ENCODE measurements at places on chromosomes 5 and 9. TPM values are rescaled to one million over a fixed set of nuclear protein-coding genes. Genes with fewer than 3 reads are reported as not detected.

- H3K27ac ChIP-seq, result no peak overlapping the region
- no peak overlapping the region for H3K4me3 ChIP-seq
- H3K36me3 ChIP-seq, result no peaks in the 10 kb centered on the region
- no peaks in the 10 kb centered on the region for H3K27me3 ChIP-seq
- H3K4me1 ChIP-seq, result no peaks in the 10 kb centered on the region
Observed at GRCh38 chr5:170011751-170012150, 31.5 kb upstream of the INSYN2B start.

DNA sequence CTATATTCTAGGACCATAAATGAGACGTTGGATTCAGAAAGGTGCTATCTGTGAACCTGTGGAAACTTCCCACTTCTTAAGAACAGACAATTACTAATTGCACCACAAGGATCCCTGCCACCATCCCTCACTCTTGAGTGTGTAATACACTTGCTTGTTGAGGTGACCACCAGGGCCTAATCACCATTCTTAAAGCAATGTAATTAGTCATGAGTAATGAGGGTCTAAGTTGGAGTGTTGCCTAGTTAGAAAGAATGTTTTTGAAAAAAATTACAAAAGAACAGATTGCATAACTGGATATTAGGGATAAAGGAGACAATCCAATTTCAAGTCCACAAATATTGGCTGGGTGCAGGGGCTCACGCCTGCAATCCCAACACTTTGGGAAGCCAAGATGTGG is 56.9 kb upstream of the TRIO start:
- DNase-seq, result no peak
- H3K27me3 ChIP-seq, result no peaks in the 10 kb centered on the region
- no peak overlapping the region for H3K4me3 ChIP-seq
- no peaks in the 10 kb centered on the region for H3K4me1 ChIP-seq

DNA sequence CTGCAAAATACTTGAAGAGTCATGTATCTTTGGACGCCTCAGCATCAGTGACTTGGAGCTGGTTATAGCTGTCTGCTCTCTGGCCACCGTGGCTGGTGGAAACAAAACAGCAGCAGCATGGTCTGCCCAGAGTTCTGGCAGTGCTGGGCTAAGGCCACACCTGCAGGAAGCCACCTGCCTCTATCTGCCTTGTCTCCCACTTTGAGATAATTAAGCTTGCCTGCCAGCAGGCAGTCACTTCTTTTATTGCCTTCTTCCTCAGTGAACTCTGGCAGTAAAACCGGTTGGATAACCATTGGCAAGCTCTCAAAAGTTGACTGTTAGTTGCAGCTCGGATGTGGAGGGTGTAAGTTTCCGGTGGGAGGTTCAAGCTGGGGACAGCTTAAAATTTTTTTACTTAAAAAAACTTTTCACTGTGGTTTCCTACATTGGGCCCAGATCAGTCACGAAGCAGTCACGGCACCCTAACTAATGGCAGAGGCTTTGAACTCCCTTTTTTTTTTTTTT is 4.9 kb downstream of the SMIM3 start:
- no peaks in the 10 kb centered on the region for H3K27me3 ChIP-seq
- DNase-seq, result peak; percentile 24
- no peak overlapping the region for H3K4me3 ChIP-seq
- H3K27ac ChIP-seq, result peak overlapping the region; percentile 16
- no peaks in the 10 kb centered on the region for H3K4me1 ChIP-seq
- H3K36me3 ChIP-seq, result no peaks in the 10 kb centered on the region

DNA sequence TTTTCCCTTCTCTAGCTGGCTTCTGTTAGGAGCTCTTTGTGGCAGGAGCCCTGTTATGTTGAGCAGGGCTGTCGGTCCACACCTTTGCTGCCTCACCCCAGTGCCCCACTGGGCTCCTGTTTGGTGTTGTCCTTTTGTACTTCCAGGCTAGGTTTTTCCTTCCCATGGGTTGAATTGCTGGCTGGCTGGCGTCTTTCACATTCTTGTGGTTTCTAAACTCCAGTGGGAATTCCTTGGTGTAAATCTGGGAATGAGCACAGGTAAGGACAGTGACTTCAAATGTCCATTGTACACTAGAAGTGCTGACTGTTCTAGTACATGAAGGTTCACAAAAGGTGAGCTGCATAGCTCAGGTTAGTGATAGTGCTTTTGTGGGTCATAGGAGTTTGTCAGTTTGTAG is 30.4 kb downstream of the RASGRF2 start:
- no peak overlapping the region for H3K27ac ChIP-seq
- H3K4me1 ChIP-seq, result no peaks in the 10 kb centered on the region
- no peaks in the 10 kb centered on the region for H3K27me3 ChIP-seq
- H3K4me3 ChIP-seq, result no peak overlapping the region
- no peak for DNase-seq

DNA sequence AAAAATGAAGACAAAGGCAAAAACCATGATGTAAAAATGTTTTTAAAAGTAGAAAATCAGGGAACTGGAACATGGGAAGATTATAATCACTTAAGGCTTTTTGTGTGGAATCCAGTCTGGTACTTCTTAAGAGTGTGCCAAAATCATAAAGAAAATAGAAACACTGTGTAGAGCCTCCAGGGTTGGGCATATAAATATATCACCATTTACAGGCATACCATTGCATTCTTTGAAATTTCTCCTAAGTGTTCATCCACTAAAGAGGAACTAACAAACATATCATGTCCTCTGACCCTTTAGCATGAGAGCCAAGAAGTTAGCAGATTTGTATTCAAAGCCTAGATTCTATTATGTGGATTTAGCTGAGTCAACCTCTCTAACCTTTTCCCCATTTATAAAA is 93.3 kb downstream of the SLF1 start:
- H3K27me3 ChIP-seq, result no peaks in the 10 kb centered on the region
- H3K4me1 ChIP-seq, result no peaks in the 10 kb centered on the region
- H3K27ac ChIP-seq, result no peak overlapping the region
- no peaks in the 10 kb centered on the region for H3K36me3 ChIP-seq
- no peak for DNase-seq
- no peak overlapping the region for H3K4me3 ChIP-seq

DNA sequence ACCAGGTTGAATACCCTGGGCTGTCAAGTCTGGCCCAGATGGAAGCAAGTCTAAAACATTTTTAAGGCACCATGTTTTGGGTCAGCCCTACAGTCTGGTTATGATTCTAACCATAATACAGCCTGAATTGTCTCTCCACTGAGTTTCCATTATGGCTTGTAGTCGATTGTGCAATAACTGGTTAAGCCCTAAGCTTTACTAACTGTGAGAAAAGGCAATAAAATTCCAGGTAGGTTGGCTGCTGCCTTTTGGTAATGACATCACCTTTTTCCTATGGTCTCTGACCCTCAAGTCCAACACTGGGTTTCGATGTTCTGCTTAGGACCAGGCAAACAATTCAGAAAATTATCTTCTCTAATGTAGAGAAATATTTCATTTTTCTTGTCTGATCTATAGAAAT is 243.3 kb downstream of the ACTL7B start:
- H3K36me3 ChIP-seq, result no peaks in the 10 kb centered on the region
- DNase-seq, result no peak
- H3K4me1 ChIP-seq, result no peaks in the 10 kb centered on the region
- no peak overlapping the region for H3K4me3 ChIP-seq

The NDUFA8 gene
- 34.3 TPM for total RNA-seq

The PRLR gene
- total RNA-seq, result 15.1 TPM

Data from right lobe of liver (tissue), 6 donors.